Effector memory CD8-positive, alpha-beta T cell (primary cell): ENCODE measurements at places on chromosomes 12 and 14.

DNA sequence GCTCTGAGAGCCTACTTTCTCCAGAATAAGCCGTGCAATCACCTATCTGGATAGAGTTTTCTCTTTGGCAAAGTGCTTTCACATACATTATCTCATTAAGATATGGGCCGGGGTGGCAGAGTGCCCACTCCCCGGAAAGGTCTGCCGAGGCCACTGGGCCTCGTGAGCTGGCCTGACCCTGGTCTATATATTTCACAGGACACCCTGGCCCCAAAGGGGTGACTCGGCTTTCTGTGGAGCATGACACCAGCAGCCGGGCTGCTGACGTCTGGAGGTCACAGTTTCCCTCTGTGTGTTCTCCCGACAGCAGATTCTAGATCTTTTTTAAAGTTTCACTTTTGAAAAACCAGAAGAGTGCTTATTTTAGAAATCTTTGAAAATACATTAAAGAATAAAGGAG is 27.9 kb upstream of the ATP2A2 start:
- no peak for DNase-seq

GRCh38 chr12:103751171-103751570 is 89.9 kb downstream of the NT5DC3 start:
- DNase-seq = no peak

- no peak for DNase-seq
These were observed 5.6 kb upstream of the GOLGA3 start for GRCh38 chr12:132834181-132834711.

DNA sequence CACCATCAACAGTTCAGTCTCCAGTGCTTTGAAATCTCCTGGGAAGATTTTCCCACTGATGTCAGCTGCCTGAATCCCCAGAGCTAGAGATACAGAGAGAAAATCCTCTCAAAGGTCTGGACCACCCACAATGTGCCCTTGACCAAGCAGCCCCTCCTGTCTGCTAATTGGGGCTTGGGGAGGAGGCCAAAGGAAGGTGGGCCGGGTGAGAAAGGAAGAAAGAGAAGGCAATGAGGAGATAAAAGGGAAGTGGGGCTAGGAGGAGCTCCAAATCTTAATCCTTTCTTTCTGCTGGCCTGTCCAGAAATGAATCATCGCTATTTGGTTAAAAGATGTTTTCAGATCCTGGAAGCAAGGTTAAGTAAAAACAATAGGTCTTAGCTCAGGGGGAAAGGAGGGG is 322.9 kb downstream of the BCL11B start:
- no peak for DNase-seq

- DNase-seq = no peak
These were observed 374.3 kb downstream of the C12orf75 start for GRCh38 chr12:105704787-105705186.

DNA sequence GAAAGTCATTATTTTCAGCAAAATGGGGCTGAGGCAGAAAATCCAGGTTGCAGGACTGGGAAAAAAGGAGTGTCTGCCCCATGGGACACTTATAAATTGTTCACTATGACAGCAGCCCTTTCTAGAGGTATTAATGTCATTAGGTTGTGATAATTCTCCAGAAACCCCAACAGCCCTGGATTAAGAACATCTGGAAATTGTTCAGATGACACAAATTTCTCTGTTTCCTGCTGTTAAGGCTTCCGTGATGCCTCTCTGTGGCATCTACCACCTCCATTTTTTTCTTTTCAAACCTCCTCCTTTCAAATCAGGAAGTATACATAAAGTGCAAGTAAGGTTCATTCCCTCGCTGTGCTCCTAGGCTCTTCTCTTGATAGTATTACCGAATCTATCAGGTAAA is 25.6 kb downstream of the EGLN3 start:
- no peak for DNase-seq

GRCh38 chr12:108884116-108885012 is 4.5 kb downstream of the DAO start:
- peak; percentile 57 for DNase-seq

GRCh38 chr12:102299731-102300130 is 102.1 kb upstream of the PMCH start:
- no peak for DNase-seq

- no peak for DNase-seq
These were observed 18.8 kb downstream of the ASPG start for GRCh38 chr14:104104076-104104901.

- no peak for DNase-seq
These were observed 236.3 kb upstream of the NAV3 start for GRCh38 chr12:77594366-77594765.

GRCh38 chr14:52918486-52918885 is 32.4 kb downstream of the FERMT2 start:
- peak; percentile 23 for DNase-seq

DNA sequence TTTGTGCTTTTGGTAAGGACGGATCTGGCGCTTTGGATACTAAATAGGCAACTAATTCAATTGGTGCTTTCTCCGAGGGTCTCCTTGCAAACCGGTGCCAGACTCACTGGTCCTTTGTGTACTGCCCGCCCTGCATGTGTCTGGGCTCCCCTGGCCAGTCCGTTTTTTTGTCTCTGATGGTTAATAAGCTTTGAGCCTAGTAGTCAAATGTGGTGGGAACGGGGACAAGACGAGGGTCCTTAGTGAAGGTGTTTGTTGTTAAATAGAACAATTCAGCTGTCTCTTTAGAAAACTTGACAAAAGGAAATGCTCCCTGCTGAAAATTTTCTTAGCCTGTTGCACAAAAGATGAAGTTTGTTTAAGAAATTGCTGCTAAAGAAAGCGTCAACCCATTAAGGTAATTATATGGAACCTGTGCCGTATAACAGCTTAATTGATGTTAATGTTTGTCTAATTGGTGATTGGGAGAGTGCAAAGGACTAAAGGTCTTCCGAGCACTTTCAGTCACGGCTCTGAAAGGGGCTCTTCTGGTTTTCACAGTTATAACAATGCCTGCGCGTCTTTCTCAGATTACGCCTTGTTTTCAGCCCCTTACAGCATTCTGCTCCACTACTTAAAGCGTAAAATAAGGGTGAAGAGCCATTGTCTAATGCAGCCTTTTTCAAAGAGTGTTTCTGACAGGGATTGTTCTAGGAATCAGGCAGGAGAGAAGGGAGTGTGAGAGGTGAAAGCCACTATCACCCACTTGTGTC is 537.4 kb downstream of the PRKD1 start:
- no peak for DNase-seq

GRCh38 chr12:96350982-96351381 is 49.3 kb downstream of the CDK17 start:
- no peak for DNase-seq

- DNase-seq = no peak
These were observed 27.7 kb downstream of the DIO3 start for GRCh38 chr14:101588990-101589389.

DNA sequence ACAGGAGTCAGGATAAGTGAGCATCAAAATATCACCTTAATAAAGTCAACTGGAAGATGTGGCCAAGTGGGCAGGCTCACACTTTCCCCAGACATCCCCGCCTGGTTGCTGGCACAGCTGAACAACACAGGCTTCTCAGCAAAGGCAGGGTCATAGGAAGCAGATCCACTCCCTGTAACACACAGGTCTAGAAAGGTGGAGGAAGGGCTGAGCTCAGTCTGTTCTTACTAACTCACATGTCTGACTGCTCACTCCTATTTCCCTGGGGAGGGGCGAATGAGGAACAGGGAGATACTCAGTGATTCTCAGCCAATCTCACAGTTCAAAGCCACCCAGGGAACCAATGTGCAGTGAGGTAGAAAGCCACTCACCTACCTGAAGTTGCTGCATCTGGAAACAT is 45.0 kb upstream of the AMN1 start:
- no peak for DNase-seq

GRCh38 chr12:53208877-53209463 is 1.9 kb upstream of the ITGB7 start:
- no peak for DNase-seq

DNA sequence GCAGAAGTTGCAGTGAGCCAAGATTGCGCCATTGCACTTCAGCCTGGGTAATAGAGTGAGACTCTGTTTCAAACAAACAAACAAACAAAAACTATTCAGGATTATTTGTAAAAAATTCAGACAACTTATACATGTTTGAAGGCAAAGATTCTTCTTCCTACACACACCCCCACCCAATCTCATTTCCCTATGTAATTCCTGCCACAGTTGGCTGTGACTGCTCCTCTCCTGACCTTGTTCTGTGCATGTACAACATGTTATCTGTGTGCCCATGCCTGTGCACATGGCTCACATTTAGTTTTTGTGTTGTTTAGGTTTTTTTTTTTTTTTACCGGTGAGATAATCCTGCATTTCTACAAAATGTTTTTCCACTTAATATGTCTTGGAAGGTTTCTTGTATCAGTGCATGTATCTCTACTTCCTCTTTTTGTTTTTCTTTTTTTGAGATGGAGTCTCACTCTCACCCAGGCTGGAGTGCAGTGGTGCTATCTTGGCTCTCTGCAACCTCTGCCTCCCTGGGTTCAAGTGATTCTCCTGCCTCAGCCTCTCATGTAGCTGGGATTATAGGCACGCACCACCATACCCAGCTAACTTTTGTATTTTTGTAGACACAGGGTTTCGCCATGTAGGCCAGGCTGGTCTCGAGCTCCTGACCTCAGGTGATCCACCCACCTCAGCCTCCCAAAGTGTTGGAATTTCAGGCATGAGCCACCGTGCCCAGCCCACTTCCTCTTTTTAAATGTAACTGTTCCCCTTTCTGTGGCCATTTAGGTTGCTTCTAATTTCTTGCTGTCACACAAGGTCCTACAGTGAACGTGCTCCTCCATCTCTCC is 8.7 kb downstream of the CFAP251 start:
- no peak for DNase-seq

- DNase-seq = no peak
These were observed 286.6 kb downstream of the C12orf75 start for GRCh38 chr12:105616971-105617540.

DNA sequence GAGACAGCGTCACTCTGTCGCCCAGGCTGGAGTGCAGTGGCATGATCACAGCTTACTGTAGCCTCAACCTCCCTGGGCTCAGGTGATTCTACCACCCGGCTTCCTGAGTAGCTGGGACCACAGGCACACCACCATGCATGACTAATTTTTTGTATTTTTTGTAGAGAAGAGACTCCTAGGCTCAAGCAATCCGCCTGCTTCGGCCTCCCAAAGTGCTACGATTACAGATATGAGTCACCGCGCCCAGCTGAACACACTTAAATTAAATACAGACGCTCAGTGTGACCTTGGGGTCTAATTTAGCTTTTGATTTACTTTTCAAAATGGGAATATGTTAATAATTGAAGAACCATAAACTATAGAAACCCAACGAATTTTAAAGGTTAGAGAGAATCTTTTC is 77.2 kb downstream of the C2CD5 start:
- DNase-seq = no peak

- no peak for DNase-seq
These were observed 5.8 kb downstream of the HNRNPA1 start for GRCh38 chr12:54286042-54287030.

- no peak for DNase-seq
These were observed 71.8 kb downstream of the TTLL5 start for GRCh38 chr14:75732888-75733287.

GRCh38 chr12:121717041-121717699 is 4.6 kb downstream of the TMEM120B start:
- DNase-seq = no peak

DNA sequence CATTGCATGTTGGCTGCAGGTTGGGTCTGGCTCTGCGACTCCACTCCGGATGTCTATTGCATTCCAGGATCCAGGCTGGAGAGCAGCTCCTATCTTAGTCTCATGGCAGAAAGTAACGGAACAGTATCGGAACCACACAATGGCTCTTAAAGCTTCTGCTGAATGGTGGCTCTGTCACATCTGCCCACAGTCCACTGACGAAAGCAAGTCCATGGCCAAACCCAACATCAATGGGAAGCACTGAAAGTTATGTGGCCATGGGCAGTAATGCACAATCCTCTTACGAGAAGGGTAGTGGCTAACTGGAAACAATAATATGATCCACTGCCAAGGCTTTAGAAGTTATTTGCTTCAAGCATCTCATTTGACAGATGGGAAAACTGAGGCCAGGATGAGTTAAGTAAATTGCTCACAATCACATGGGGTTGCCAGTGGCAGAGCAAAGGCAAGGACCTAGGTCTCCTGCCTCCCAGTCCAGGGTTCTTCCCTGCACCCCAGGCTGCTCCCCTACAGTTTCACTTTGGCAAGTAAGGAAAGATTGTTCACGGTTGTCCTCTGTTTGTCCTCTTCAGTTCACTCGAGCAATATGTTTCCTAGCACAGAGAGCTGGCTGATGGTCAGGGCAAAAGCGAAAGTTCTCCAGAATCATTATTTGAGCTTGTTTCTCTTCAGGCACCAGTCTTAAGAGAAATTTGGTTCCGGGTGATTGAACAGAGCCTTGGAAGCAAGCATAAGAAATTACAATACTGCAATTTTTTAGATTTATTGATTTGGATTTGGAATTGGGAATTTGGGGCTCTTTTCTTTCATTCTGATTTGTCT is 54.2 kb downstream of the CKAP4 start:
- no peak for DNase-seq

DNA sequence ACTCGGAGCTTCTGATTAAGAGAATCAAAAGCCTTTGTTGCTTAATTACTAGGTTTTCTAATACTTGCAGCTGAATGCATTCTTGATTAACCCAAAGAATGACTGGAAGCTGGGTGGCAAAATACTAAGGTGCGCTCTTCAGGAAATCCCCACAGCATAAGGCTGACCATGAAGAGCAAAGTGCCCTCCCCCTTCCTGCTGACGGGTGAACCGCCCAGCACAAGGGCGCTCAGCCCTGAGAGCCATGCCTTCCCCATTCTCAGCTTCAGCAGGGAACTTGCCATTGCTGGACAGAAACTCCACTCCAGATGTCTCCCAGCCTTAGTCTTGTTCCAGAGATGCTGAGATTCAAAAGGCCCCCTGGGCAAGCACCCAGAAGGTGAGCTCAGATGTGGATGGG is 27.2 kb upstream of the FBRSL1 start:
- no peak for DNase-seq

DNA sequence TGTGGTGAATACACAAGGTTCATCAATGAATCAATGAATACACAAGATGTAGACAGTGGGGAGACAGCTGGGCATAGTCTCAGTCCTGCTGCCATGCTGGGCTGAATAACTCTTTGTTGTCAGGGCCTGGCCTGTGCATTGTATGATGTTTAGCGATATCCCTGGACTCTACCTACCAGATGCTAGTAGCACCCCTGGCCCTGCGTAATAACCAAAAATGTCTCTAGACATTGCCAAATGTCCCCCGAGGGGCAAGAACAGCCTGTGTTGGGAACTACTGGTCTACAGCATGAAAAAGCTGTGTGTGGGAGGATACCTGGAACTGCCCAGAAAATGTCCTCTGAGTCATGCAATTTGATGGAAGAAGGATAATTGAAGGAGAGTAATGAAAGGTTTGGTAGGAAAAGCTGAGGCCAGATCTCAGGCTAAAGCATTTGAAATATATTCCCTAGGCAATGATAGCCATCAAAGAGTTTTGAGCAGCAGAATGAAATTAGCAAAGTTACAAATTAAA is 128.2 kb downstream of the TMEM30B start:
- no peak for DNase-seq

DNA sequence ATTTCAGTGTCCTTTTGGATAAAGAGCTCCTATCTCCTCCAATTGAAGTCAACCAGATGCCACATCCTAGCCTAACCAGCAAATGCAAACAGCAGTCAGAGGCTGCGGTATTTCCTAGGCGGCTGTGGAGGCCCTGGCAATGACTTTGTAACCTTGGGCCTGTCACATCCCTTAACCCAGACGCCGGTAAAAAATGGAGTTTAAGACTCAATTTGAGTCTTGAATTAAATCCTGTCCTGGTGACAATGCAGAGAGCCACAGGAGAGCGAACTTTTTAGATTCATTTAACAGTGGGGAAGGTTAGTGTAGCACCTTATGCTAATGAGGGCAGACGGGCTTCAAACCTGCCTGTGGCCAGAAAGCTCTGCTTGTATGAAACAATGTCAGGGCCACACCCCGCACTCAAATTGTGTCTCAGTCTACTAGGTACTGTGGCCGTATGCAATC is 1.3 kb downstream of the C12orf75 start:
- peak; percentile 16 for DNase-seq
